ENCODE measurements at places on chromosomes 1 and 21.

- no peak for DNase-seq
Observed at GRCh38 chr1:21661886-21662285, 7.3 kb downstream of the RAP1GAP start.

DNA sequence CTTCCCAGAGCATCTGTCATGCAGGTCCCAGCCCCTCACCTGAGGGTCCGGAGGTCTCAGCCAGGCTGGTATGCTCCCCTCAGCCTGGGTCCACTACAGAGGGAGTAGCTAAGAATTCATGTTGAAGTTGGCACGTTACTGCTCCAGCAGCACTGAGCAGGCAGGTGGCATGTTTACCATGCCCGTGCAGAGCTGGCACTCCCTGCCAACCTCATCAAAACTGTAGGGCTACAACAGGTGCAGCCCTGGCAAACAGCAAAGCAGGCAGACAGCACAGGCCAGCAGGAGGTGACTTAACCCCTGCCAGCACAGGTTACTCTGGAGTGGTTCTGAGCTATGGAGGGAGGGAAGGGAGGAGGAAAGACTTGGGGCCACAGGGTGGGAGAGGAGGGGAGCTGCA is 46.4 kb downstream of the NUAK2 start:
- no peak for DNase-seq

DNA sequence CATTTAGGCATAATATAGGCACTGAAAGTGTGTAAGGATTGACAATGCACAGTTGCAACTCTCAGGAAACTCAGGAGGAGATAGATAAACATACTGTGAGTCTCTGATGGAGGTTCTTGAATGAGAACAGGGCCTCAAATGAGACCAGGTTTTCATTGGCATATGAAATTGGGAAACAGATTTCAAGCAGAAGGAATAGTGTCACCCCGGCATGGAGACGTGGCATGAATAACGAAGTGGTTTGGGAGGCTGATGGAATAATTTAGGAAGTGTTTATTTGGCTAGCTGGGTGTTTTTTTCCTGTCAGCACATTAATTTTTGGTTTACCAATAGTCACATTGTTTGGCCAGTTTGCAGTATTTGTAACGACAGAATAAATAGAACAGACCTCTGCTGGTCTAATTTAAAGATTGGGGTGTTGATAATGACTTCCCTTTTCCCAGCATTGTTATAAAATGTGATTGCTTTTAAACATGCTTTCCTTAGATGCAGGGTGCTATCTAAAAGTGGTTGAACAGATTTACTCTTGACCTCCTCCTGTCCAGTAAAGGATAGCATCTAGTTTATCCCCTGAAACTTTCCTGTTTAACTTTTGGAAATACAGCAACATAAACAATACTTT is 132.0 kb downstream of the C1orf21 start:
- DNase-seq = no peak

GRCh38 chr1:61028136-61028535 is 54.2 kb upstream of the NFIA start:
- DNase-seq = no peak

- no peak for DNase-seq
Observed at GRCh38 chr1:101929343-101929742, 67.4 kb downstream of the OLFM3 start.
